Activated T-cell treated with anti-CD3 and anti-CD28 coated beads, Interleukin-2, amount 50 U/mL, for 4 hours (primary cell): ENCODE measurements at places on chromosomes 13 and 19.

DNA sequence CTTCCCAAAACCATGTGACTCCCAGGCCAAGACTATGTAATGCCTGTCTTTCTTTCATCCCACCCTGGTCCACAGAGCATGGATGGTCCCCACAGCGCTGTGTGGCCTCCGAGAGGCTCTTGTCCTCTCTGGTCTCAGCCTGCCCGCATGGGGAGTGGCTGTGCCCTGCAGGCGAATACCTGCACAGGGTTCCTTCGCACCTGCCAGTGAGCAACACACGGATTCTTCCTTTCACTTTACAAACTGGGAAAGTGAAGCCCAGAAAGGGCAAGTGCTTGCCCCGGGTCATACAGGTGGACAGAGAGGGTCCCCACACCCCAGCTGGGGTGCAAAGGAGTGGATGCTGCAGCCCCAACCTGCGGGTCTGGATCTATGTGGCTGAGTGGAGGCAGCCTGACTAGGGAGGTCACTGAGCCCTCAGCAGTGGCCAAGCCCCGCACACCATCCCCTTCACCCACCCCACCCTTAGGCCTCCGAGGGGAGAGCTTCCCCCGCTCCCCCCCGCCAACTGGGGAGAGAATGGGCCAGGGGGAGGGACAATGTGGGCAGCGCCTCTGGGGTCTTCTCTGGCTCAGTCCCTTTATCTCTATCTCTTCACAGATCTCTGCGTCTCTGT is 747 bp upstream of the MARK4 start:
- DNase-seq = no peak

DNA sequence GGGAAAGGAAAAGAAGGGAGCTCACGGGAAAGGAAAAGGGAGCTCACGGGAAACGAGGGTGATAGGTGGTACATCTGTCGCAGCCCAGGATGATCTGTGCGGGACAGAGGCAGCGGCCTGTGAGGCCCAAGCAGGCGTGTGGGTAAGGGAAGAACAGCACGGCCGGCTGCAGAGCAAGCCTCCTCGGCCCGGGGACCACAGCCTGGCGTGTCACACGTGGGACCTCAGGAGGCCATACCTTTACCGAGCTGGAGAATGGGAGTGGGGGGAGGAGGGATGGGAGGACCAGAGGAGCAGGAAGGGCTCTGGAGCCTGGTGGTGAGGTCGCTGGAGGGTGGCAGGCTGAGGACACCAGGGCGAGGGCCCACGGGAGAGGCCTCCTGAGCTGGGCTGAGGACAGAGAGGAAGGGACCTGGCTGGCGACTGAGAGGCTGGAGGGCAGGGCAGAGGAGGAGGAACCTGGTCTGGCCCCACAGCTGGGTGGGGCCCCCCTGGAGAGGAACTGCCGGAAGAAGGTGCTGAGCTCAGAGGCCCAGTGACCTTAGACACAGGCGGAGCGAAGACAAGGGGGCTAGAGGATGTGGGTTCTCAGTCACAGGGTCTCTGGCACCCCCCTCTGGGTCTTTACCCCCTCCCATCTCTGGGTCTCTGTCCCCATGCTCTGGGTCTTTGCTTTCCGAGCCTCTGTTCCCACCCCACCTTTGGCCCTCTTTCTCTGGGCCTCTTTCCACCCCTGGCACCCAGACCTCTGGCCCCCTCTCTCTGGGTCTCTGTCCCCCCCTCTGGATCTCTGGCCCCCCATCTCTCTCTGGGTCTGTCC is 2.9 kb upstream of the FTL start:
- DNase-seq = no peak

DNA sequence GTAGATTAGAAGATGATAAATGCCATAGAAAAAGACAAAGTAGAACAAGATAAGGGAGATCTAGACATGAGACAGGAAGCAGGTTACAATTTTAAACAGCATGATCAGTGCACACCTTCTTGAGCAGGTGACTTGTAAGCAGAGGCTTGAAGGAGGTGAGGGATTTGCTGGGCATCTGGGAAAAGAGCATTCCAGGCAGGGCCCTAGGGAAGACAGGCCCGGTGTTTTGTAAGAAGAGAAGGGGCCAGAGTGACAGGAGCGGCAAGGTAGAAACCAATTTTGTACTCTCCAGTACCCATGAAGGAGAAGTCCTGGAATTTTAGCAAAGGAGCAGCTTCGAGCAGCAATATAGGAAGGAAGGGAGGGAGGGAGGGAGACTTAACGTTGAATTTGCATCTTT is 296.5 kb downstream of the MZT1 start:
- DNase-seq = no peak

- peak; percentile 97 for DNase-seq
Observed at GRCh38 chr19:41363753-41364523, at the start of gene B9D2. B9D2 (minus strand) TSS chr19:41364149; CDS start chr19:41363519, 630 bp downstream.

GRCh38 chr13:21823949-21824348 is 153.1 kb downstream of the FGF9 start:
- no peak for DNase-seq

- DNase-seq = no peak
Observed at GRCh38 chr19:10252707-10253106, 693 bp downstream of the MRPL4 start.

- no peak for DNase-seq
Observed at GRCh38 chr19:11510444-11510843, 4.8 kb upstream of the ZNF653 start.

DNA sequence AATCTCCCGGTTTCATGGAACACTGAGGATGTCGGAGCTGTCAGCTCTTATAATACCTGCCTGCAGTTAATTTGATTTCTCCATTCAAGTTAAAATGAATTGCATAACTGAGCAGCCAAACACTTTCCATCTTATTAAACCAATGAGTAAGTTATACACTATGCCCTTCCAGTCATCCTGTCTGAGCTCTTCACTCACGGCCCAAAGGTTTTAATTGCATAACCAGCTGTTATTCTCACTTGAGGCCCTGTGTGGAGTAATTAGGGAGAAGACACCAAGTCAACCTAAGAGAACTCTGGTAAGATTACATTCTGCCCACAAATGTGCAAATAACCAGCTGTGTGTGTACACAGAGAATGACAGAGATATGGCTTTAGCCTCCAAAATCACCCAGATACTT is 303.5 kb downstream of the TBC1D4 start:
- DNase-seq = no peak

GRCh38 chr13:19888799-19889198 is 25.4 kb upstream of the ZMYM5 start:
- DNase-seq = no peak

- no peak for DNase-seq
Observed at GRCh38 chr13:43986421-43986981, 106.8 kb downstream of the LACC1 start.

GRCh38 chr19:47094557-47095475 is 18.8 kb downstream of the ZC3H4 start:
- no peak for DNase-seq

- DNase-seq = no peak
Observed at GRCh38 chr19:34508540-34508939, 27.0 kb downstream of the WTIP start.

DNA sequence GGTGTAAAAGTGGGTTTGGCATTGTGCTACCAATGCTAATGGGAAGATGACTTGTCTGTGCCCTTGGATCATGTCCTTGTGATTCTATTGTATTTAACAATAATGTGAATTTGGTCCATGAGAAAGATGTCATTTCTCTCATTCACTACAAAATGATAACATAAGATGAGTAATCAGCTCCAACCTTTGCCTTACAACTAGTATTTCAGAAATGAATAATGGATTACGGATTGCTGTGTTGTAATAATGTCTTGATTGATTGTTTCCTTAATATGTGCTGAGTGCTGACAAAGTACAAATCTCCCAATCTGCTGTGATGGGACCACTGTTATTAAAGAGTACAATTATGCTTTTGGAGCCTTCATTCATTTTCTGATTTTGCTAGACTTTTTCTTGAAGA is 375.0 kb downstream of the PCDH9 start:
- DNase-seq = no peak

- DNase-seq = no peak
Observed at GRCh38 chr19:41616792-41617621, 9.9 kb downstream of the CEACAM4 start.

DNA sequence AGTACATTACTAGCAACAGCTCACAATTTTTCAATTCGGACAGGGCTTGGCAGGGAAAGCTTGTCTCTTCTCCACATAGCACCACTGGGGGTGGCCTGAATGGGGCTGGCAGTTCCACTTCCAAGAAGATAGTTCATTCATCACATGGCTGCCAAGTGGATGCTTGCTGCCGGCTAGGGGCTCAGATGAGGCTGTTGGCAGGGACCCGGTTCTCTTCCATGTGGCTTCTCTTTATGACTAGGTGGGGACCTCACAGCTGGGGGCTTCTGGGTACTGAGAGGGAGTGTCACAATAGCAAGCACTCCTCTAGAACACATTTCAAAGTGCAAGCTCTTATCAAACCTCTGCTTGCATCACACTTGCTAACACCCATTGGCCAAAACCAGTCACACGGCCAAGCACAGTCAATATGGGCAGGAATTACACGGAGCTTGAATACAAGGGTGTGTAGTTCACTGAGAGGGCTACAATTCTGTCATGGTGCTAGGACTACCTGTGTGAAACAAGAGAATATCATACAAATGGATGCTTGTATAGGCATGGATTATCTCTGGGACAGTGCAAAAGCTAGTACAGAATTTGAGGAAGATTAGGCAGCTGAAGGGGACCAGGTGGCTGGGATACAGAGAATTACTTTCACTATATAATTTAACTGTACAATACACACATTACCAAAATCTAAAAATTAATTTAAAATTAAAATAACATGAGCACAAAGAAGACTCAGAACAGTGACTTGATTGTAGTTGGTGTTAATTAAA is 32.3 kb downstream of the ATP7B start:
- no peak for DNase-seq

DNA sequence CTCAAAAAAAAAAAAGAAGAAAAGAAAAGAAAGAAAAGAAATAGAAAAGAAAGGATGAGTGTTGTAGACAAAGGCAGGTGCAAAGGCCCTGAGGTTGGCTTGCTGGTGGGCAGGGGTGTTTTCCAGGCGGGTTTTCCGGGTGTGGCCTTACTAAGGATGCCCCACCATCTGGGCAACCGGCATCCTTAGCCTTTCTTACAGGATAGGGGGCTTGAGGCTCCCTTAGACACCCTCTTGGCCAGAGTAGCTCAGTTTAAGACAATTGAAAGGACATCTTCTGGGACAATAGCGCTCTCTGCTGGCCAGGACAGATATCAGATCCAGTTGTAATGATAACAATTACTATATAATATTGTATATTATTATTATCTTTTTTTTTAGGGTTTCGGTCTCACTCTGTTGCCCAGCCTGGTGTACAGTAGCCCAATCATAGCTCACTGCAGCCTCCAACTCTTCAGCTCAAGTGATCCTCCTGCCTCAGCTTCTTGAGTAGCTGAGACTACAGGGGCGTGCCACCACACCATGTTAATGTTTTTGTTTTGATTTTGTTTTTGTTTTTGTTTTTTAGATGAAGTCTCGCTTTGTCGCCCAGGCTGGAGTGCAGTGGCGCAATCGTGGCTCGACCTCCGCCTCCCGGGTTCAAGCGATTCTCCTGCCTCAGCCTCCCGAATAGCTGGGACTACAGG is 1.4 kb upstream of the QTRT1 start:
- DNase-seq = peak; percentile 66

DNA sequence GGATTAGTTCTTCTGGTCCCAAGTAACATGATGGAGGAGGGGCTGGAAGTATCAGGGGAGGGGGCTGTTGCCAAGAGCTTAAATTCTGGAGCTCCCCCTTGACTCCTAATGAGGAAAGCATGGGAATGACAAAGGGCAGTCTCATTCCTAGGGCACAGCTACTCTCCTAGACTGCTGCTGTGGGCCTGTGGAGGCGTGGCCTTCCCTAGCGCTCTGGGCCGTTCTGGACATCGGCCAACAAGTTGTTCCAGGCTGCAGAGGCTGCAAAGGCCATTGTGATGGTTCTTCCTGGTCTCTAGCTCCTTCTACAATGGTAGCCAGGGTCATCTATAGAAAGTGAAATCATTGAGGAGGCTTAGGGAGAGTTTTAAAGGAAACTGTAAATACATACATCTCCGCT is 916.6 kb downstream of the DIAPH3 start:
- no peak for DNase-seq

GRCh38 chr19:57648331-57649003 is 15.5 kb downstream of the ZNF211 start:
- no peak for DNase-seq

GRCh38 chr13:106981051-106981450 is 413.1 kb upstream of the ARGLU1 start:
- DNase-seq = no peak

- no peak for DNase-seq
Observed at GRCh38 chr19:6721138-6721474, 656 bp upstream of the C3 start.
